ENCODE measurements at places on chromosomes 6 and 20.

GRCh38 chr6:122472022-122472340, 374 bp upstream of the SERINC1 start:
- DNase-seq, result no peak

DNA sequence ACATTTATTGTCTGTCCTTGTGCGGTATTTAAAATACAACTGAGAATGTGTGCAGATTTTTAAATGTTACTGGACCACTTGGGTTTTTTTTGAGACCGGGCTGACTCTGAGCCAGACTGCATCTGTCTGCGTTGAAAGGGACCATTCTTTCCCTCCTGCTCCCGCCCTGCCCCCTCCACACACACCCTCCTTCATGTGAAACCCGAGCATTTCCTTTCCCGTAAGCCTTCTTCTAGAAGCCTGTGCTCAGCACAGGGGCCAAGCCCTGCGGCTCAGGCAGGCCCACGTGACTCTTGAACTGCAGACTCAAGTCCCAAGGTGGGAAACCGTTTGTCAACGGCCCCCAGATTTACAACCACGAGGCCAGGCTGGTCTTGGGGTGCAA, 82.7 kb upstream of the FOXC1 start:
- no peak for DNase-seq

- DNase-seq, result no peak
Measured at GRCh38 chr20:31570021-31570463, 35.0 kb upstream of the ID1 start.

DNA sequence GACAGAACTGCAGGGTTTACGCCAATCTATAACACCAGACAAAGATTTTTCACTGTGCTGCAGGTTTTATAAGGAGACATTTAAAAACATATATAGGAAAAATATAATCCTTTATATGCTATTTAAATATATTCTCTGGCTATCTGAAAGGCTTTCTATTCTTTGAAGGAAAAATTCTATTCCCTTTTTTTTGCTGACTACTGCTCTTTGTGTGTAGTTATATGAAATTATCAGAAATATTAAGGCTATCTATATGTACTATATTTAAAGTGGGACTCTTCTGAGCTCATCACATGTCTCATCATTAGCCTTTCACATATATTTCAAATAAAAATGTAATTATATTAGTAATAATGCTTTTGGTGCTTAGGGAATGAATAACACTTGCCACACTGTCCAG, 930.7 kb downstream of the EYS start:
- DNase-seq, result no peak

DNA sequence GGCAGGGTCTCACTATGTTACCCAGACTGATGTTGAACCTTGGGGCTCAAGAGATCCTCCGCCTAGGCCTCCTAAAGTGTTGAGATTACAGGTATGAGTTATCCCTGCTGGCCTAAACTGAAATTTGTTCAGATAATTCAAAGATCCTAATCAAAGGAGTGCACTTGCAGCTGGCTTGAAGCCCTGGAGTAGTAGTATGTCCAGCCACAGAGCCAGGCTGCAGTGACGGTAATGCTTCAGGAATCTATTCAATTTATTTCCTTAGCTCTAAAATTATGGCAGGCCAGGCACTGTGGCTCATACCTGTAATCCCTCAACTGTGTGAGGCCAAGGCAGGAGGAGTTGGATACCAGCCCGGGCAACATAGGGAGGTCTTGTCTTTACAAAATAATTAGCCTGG, 1.4 kb upstream of the DDX43 start:
- no peak for DNase-seq

DNA sequence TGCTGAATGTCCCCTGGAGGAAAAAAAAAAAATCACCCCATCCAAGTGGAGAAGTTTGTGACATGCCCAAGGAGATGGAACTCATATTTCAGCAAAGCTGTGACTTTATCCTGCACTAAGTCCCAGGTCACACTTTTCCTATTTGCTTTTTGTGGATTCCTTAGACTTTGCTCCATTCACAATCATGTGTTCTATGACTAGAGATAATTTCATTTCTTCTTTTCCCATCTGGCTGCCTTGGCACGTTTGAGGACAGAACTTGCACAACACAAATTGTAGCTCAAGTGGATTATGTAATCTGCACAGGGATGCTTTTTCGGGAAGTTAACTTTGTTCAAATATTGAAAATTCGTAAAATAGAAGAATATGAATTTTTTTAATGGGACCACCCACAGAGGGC, 100.7 kb upstream of the PTPN1 start:
- DNase-seq, result no peak

- no peak for DNase-seq
Measured at GRCh38 chr6:72374857-72375256, 247.0 kb upstream of the KCNQ5 start.

DNA sequence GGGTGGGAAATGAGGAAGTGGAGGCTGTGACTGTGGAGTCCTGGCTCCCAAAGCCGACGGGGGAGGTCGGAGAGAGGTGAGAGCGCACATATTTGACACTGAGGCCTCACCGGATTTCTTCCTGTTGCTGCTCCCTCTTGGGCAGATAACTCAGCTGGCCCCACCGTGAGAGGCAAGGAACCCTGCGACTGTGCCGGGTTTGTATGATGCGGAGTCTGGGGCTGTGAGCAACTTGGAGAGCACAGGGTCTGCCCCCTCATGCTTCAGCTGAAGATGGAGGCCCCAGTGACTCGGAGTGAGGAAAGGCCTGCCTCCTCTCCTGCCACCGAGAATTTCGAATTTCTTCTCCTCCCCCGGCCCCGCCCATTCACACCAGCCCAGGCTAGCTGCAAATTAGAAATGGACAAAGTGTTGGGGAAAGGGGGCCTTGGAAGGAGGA, 160.6 kb downstream of the GRM4 start:
- no peak for DNase-seq

GRCh38 chr6:1786455-1787453, 177.0 kb downstream of the FOXC1 start:
- no peak for DNase-seq

- DNase-seq, result no peak
Measured at GRCh38 chr20:437787-438486, 24.4 kb downstream of the TBC1D20 start.

DNA sequence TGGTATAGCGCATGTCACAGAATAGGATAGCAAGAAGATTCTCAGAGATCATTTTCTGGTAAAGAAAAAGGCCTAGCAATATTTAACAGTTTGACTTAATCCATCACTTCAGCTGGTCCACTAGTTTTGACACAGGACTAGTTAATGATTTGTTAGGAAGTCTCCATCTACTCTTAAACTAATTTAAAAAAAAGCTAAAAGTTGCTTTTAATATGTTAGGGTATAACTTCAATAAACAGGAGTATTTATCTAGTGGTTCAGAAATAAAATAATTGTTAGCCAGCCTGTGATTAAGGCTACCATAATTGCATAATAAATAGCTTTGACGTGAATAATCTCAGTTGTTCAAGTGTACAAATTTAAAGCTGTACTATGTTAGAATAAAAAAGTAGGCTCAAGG, 195.6 kb downstream of the FUT9 start:
- DNase-seq, result no peak

DNA sequence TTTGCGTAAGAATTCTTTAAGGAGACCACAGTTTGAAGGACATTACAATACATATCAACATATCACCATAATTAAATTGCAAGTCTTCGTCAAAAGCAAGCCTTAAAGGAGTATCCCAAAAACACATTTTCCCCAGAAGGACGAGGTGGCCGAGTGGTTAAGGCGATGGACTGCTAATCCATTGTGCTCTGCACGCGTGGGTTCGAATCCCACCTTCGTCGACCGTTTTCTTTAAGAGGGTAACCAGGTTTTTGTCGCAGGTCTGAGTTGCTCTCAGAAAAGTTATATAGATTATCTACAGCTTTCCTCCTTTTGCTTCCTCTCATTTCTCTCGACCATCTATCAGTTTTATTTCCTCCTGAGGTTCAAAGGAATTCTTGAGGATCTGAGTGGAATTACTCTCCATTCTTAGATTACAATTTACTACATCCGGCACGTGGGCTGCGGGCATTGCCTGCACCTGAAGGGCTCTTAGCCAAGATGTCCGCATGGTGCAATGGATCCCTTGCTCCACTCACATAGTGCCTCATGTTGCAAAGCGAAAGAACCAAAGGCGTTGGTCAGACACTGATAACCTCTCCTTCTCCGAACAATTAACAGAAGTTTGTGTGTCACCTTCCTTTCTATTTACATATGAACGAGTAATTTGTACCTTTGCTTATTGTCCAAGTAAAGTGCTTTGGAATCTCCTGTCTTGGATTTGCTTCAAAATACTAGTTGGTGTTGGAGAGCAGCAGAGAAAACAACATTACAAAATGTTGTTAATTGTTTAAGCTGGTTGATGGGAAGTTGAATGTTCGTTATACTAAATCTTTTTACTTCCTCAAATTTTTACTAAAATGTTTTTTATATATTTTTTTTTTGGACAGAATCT, 14.0 kb downstream of the POM121L2 start:
- DNase-seq, result no peak

- no peak for DNase-seq
Measured at GRCh38 chr6:36519352-36519751, 27.9 kb downstream of the STK38 start.

GRCh38 chr20:54608039-54608745, 132.8 kb downstream of the DOK5 start:
- DNase-seq, result no peak

- no peak for DNase-seq
Measured at GRCh38 chr6:101400326-101401135, 7.0 kb downstream of the GRIK2 start.

DNA sequence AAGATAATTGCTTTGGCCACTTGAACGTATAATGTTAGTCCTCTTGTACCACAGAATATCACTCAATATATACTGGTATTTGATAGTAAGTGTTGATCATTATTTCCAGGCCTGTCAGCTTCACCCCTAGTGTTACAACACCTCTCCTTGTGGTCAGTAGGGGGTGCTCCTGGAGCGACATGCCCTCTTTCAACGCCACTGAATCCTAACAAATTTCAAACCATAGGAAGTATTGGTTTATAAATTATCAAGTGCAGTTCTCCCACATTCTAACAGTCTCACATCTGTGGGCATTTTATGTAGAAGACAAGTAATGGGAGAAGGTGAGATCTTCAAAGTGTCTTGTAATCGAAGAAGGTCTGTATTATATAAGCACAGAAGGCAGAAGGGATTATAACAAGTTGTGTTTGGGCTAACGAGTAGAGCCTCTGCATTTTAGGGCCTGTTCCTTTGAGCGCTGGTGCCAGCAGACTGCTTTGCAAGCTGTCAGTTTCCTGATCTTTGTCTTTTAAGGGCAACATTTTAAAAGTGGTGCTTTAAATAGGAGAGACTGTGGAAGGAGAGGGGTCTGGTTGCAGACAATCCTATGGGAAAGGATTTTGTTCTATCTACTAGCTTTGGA, 57.1 kb upstream of the CEP162 start:
- peak; percentile 3 for DNase-seq

GRCh38 chr6:74609871-74610270, 596.0 kb downstream of the COL12A1 start:
- DNase-seq, result no peak

GRCh38 chr6:6803180-6803977, 214.9 kb downstream of the LY86 start:
- no peak for DNase-seq

DNA sequence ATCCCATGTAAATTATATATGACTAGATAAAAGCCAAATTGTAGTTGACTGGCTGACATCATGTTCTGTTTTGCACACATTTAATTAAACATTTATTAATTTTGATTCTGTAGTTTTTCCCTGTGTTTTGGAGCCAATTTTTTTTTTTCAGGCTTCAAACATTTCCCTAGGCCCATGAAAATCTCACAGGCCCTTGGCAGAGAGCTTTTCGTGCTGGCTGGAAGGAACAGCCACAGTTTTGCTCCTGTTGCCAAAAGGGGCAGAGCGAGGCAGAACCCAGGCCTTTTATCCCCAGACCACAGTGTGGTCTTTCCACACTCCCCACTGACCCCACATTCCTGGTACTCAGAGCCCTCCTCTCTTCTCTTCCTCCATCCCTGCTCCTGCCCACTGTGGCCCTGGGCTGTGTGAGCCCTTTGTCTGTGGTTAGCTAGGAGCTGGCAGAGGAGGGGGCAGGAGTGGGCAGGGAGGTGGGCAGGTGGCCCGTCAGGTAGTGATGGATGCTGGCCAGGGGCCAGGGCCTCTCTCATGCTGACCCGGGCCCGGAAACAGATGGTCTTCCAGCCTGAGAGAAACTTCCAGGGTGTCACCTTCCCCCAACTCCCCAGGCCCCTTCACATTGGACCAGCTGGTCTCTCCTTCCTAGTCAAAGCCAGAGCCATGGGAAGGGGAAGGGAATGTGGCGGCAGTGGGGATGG, 19.4 kb upstream of the CCM2L start:
- peak; percentile 31 for DNase-seq

DNA sequence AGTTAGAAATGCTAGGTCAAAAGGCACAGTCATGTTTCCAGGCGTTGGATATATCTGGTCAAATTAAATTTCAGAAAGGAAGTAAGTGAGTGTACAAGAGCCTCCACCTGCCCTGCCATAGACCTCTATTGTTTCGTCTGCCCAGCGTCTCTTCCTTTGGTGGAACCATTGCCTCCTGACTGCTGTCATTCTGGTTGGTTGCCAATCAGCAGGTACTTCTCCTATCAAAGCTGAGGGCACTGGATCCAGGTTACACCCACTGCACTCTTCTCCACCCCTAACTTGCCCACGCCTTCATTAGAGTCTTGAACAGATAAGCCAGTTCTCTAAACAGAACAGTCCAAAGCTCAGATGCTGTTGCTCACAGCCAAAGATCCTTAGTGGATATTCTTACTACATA, 2.6 kb upstream of the WFDC5 start:
- no peak for DNase-seq

GRCh38 chr20:48763216-48763914, 64.4 kb downstream of the PREX1 start:
- no peak for DNase-seq

GRCh38 chr6:30887901-30888815, 3.8 kb downstream of the DDR1 start:
- no peak for DNase-seq

DNA sequence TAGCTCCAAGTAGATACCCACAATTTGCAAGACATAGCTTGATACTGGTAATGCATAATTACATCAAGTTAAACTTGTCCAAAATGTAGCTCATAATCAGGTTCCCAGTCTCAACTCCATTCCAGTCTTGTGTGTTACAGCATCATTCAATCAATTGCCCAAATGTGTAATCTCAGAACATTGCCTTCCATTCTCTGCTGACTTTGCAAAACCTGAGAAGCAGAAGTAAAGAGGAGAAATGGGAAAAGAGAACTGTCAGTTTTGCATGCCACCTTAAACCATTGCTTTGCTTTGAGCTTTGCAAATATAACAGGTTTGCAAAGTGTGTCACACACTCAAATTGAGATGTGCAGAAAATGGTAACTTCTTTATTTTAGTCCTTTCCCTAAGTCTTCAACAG, 40.3 kb upstream of the CNKSR3 start:
- DNase-seq, result no peak

- no peak for DNase-seq
Measured at GRCh38 chr6:110538416-110539160, 62.2 kb upstream of the SLC22A16 start.

DNA sequence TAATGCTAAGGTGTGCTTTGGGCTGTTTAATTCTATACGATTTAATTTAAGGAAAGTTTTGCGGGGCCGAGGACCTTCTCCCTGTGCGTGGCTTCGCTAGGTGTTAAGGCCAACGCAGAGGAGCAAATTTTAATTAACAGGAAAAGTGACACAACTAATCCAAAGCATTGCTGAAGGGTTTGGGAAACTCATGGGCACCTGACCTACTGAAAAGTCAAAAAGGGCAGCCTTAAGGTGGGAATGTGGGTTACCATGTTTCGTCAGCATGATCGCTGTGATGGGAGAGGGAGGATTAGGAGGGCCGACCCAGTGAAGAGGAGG, 415 bp upstream of the CUL9 start:
- DNase-seq, result no peak

- DNase-seq, result no peak
Measured at GRCh38 chr20:48460681-48461080, 367.1 kb downstream of the PREX1 start.
